ENCODE measurements at places on chromosomes 4 and X. TPM values are rescaled to one million over a fixed set of nuclear protein-coding genes. Genes with fewer than 3 reads are reported as not detected.

SSX4 gene
- total RNA-seq, result not detected

F8A3 gene
- total RNA-seq, result 2.7 TPM

STK26 gene
- 2.9 TPM for total RNA-seq

PCDH7 gene
- 0.28 TPM for total RNA-seq

DCLK2 gene
- 2.0 TPM for total RNA-seq

LRRC66 gene
- 0.17 TPM for total RNA-seq

Measured in dermis blood vessel endothelial cell (primary cell).